Activated CD4-positive, alpha-beta memory T cell treated with anti-CD3 and anti-CD28 coated beads, Interleukin-2, amount 10 ng/mL, durations not matched to agents 7 days and 5 days (primary cell): ENCODE measurements at places on chromosomes 12 and 14. TPM values are rescaled to one million over a fixed set of nuclear protein-coding genes. Genes with fewer than 3 reads are reported as not detected.

DNA sequence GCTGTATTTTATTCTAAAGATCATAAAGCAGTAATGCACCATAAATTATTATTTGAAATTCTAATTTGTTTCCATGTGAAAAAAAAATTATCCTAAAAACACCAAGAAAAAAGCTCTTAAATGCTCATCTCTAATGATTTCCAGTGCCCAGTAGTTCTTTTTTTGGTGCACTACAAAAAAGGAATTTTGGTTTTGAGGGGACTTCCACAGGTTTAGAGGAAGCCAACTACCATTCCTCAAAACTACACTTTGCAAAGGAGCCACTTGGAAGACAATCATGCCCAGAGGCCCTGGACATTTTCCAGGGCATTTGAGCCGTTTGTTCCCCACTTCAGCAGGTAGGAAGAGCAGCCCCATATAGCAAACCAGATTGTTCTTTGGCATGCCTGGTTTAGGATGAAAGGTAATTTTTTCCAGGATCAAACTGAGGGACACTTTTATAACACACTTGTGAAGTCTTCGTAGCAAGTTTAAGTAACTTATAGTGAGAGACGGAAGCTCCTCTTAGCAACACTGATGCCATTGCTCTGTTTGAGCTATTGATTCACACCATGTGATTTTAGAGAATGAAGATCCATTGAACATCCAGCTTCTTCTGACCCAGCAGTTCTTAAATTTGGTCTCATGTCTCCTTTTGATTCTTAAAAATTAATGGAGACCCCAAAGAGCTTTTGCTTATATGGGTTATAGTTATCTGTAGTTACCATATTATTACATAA lies 187.9 kb downstream of the ETV6 start:
- no peak overlapping the region for H3K4me3 ChIP-seq
- H3K36me3 ChIP-seq: peaks cover 40% of the 10 kb centered on the region
- peaks cover 40% of the 10 kb centered on the region for H3K4me1 ChIP-seq
- DNase-seq: no peak
- no peak overlapping the region for H3K27ac ChIP-seq

DNA sequence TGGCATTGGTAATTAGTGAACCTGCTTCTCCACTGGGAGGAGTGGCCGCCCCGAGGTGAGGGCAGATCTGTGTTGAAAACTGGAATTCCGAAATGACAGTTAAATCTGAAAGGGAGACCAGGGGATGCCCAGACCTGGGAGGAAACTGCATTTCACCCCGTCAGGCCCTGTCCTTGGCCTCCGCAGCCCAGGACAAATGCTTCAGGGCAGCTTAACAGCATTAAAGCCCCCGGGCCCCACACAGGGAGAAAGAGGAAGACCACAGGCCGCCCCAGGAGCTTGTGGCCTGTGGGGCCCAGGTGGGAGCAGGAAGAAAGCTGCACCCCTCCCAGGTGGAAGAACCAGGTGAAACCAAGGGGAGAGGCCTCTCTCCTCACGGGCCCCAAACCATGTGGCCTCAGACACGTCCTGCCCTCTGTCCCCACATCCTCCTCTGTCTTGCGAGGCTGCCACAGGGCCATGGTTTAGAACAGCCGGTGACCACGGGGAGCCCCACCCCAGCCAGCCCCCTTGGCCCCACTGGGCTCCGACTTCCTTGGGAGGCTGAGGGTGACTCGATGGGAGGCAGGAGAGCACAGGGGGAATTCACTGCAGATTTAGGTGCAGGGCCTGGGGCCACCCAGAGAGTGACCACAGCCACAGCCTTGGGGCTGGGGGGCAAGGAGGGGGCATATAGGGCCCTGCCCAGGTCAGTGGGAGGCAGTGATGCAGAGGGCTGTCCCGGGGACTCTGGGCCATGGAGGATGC lies 265.4 kb downstream of the ADGRD1 start:
- peaks cover 5% of the 10 kb centered on the region for H3K4me1 ChIP-seq
- no peak overlapping the region for H3K4me3 ChIP-seq
- H3K27me3 ChIP-seq: peaks cover 2% of the 10 kb centered on the region
- no peak for DNase-seq

GRCh38 chr14:36657399-36658122 lies 4.1 kb upstream of the PAX9 start:
- no peak for DNase-seq
- peaks cover 20% of the 10 kb centered on the region for H3K4me1 ChIP-seq
- H3K36me3 ChIP-seq: peaks cover 13% of the 10 kb centered on the region
- no peak overlapping the region for H3K27ac ChIP-seq
- no peak overlapping the region for H3K4me3 ChIP-seq

The SYCP3 gene
- 0.30 TPM for total RNA-seq

The KTN1 gene
- 96.7 TPM for total RNA-seq

The IL22 gene
- total RNA-seq: 3.8 TPM

The ESRRB gene
- 0.05 TPM for total RNA-seq

DNA sequence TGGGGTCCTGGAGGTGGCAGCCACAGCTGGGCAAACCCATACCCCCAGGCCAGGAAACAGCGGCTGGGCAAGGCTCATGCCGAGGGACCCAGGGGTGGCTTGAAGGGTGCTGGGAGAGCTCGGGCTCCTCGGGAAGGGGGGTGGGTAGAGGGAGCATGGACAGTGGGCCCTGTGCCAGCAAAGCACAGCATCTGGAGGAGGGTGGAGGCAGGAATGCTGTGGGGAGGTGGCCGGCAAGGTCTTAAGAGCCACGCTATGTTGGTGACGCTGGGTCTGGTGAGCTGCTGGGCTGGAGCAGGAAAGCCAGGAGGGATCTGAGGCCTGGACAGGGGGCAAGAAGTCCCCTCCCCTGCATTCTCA lies 48.2 kb upstream of the DLK1 start:
- H3K27ac ChIP-seq: no peak overlapping the region
- no peak overlapping the region for H3K4me3 ChIP-seq

GRCh38 chr14:42187846-42188245 lies 581.2 kb downstream of the LRFN5 start:
- H3K36me3 ChIP-seq: no peaks in the 10 kb centered on the region
- no peaks in the 10 kb centered on the region for H3K4me1 ChIP-seq
- H3K27me3 ChIP-seq: no peaks in the 10 kb centered on the region
- no peak overlapping the region for H3K27ac ChIP-seq

DNA sequence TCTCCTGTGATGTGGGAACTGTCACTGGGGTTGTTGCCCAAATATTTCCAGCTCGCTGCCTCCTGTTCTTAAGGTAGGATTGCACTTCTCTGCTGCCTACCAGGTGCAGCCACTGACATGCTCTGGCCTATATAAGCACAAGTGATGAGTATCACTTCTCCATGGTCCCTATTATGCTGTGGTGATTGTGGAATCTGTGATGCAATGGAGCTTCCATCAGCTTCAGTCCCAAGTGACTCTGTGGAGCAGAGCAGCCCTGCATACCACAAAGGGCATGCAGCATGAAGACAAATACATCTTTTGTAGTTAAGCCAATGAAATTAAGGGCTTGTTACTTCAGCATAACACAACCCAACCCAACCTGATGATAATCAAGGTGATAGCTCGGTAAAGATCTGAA lies 43.5 kb downstream of the CKAP4 start:
- no peaks in the 10 kb centered on the region for H3K36me3 ChIP-seq
- no peak overlapping the region for H3K4me3 ChIP-seq
- no peak overlapping the region for H3K27ac ChIP-seq
- DNase-seq: no peak
- H3K4me1 ChIP-seq: no peaks in the 10 kb centered on the region

The SIX6 gene
- not detected for total RNA-seq
